CD4-positive, alpha-beta T cell treated with Interleukin-15 for 4 hours (primary cell): ENCODE measurements at places on chromosomes 16 and 17.

- no peak for DNase-seq
Observed at GRCh38 chr16:4264546-4264945, 8.3 kb downstream of the TFAP4 start.

GRCh38 chr17:48596735-48597527 lies 3.4 kb upstream of the HOXB5 start:
- no peak for DNase-seq

- DNase-seq, result no peak
Observed at GRCh38 chr17:60827943-60828342, 150.3 kb downstream of the BCAS3 start.

DNA sequence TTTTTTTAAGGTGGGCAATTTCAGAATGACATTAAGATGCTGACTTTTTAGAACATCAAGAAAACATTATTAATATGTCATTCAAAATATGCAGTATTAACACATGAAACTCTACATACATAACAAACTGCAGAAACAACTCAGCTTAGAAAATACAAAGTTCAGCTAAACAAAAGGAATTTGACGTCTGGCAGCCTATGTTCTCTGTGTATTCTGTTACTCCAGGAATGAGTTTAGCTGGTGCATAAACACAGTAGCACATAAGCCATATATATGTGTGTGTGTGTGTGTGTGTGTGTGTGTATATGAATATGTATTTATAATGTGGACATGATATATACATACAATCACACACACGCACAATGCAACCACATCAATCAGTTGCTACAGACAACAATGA lies 413.5 kb upstream of the PSMD7 start:
- DNase-seq, result no peak
